ENCODE measurements at places on chromosomes 2 and 18.

DNA sequence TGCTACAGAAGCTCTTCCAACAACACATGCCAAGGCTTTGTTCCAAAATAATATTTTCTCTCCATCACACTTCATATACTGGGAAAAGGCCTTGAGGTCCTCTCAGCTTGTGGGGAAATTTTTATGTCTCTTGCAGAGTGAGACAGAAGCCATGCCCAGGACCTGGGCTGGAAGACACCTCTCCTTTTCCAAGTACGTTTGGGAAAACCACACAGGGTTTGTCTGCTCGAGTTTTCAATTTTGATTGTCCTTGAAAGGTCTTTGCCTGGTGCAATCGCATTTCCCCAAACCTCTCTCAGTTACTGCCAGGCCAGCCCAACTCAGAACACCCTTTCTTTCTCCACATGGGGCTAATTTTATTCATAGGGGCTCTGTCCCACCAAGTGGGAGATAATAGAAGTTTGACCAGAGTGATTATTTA lies 272.2 kb downstream of the OSR1 start:
- DNase-seq: peak; percentile 11

DNA sequence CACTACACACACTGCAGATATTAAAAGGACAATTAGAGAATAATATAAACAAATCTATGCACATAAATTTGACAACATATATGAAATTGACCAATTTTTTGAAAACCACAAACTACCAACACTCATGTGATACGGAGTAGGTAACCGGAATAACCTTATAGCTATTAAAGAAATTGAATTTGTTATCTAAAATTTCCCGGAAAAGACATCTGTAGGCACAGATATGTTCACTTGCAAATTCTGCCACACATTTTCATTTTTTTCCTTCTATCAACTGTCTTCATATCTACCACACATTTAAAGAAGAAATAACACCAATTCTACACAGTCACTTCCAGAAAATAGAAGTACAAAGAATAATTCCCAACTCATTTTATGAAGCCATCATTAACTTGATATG lies 22.4 kb downstream of the NLRC4 start:
- DNase-seq: no peak

GRCh38 chr2:199704358-199705238 lies 146.4 kb downstream of the FTCDNL1 start:
- DNase-seq: no peak

- DNase-seq: no peak
Measured at GRCh38 chr2:17107151-17107550, 411.1 kb downstream of the RAD51AP2 start.

DNA sequence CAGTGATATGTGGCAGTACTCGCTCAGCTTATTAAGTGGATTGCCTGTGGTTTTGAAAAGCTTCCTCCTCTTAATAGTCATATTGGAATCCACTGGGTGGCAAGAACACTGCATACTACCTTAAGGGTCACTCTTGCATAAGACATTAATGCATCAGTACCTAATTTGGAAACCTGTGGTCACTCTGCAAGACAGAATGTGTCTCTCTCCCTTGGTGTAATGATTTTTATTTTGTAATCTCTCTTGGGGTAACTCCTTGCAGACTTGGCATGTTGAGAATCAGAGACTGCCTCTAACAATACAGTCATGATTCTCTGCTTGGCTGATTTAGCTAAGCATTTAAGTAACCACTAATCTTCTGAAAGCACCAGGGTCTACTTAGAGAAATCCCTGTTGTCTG lies 33.0 kb upstream of the IER3IP1 start:
- no peak for DNase-seq

DNA sequence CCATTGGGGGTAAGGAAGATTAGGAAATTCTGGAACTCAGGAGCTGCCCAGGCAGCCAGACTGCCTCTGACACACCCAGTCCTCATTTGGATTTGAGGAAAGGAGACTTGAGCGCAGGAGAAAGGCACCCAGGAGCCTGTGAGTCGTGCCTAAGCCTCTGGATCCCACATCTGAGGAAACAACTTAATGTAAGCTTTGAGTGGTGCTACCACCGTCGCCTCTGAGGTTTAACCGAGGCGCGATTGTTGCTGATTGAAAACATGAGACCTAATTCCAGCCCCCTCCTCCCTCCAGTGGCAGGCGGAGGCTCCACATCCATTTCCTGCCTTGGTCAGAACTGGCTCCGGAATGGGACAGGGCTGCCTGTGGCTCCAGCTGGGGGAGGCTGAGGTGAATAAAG lies 176.7 kb upstream of the PKDCC start:
- peak; percentile 44 for DNase-seq

- DNase-seq: no peak
Measured at GRCh38 chr2:95043300-95044093, 18.0 kb downstream of the MAL start.

- DNase-seq: no peak
Measured at GRCh38 chr2:125169764-125170146, 1144.7 kb downstream of the CNTNAP5 start.

DNA sequence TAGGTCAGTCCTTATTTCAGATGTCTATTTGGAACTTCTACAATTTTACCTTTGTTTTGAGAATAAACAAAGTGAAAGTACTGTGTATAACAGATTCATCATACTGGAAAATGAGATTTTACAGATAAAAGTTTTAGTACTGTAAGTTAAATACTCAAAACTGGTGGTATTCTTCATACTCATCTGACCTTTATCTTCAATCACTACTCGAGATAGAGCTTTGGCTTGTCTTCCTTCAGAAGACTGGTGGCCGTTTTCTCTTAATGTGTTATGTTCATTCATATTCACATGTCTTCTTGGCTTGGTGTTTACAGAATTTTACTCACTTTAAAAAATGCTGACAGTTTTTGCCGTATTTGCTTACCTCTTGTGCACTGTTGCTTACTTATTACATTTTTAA lies 2.1 kb downstream of the SPOPL start:
- DNase-seq: no peak

Data from skin of body (tissue), 3 donors.